Hair follicular keratinocyte (primary cell): ENCODE measurements at places on chromosomes 16 and 17. TPM values are rescaled to one million over a fixed set of nuclear protein-coding genes. Genes with fewer than 3 reads are reported as not detected.

Gene KCNJ16
- total RNA-seq: not detected in 2 replicates

Gene RNF43
- 10.1 and 11.5 TPM in 2 replicates for total RNA-seq

Gene FBXL16
- 0.19 and 2.0 TPM in 2 replicates for total RNA-seq

Gene CDR2L
- total RNA-seq: 11.9 and 20.4 TPM in 2 replicates

Gene SLFN13
- 2.7 and 4.6 TPM in 2 replicates for total RNA-seq

Gene SCN4A
- not detected in 2 replicates for total RNA-seq

Gene CLEC3A
- not detected in 2 replicates for total RNA-seq

Gene HLF
- not detected in 2 replicates for total RNA-seq

Gene FSCN2
- total RNA-seq: not detected in 2 replicates

Gene KRT27
- total RNA-seq: not detected in 2 replicates

Gene RDM1
- total RNA-seq: 0.23 and 1.0 TPM in 2 replicates

Gene EXOC3L1
- 0.08 TPM in 1 of 2 replicates, not detected in the other for total RNA-seq

Gene TMC8
- total RNA-seq: 0.08 TPM in 1 of 2 replicates, not detected in the other

Gene SDF2
- 36.5 and 43.7 TPM in 2 replicates for total RNA-seq

Gene ZNF18
- 4.7 and 6.8 TPM in 2 replicates for total RNA-seq

Gene KRT32
- 0.30 TPM in 1 of 2 replicates, not detected in the other for total RNA-seq

Gene ZNF469
- 0.04 TPM in 1 of 2 replicates, not detected in the other for total RNA-seq

Gene ARHGAP44
- under 0.01 and 0.34 TPM in 2 replicates for total RNA-seq

Gene CACNG5
- not detected in 2 replicates for total RNA-seq

Gene CENPV
- 10.8 and 12.0 TPM in 2 replicates for total RNA-seq

Gene SEC14L5
- total RNA-seq: 0.08 TPM in 1 of 2 replicates, not detected in the other

Gene CBX4
- 15.0 and 28.0 TPM in 2 replicates for total RNA-seq

Gene KRT23
- total RNA-seq: 1.2 and 2.6 TPM in 2 replicates

Gene KRTAP17-1
- total RNA-seq: not detected in 2 replicates
